NCI-H510A treated with DMSO at 0.1 percent for 48 hours (cell line): ENCODE measurements at places on chromosomes 7 and 10.

- DNase-seq, result no peak
Measured at GRCh38 chr10:121403527-121403926, 194.7 kb downstream of the FGFR2 start.

DNA sequence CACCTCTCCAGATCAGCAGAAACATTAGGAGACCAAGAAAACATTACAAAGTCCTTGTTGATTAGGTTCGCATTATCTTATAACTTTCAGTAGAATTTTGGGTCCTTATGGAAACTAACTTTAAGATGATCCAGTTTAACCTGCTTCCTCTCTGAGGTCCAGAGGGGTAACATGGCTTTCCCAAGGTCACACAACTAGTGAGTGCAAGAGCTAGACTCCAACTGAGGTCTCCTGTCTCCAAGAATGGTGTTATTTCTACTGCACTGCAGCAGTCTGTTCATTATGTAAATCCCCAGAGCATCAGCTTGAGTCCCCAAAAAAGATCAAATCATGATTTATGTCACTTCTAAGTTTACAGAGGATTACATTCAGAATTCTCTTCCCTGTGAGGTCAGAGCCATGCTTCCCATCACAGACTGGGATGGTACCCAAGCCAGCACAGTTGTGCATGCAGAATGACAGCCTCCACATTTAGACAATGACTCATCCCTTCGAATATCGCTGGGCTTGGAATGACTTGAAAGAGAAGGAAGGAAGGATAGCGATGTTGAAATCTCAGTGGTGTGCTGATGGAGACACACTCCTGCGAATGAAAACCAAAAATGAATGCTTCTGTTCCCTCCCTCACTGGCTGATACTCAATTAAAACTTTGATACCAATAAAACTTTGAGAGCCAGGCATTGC is 163.1 kb upstream of the PLXNA4 start:
- DNase-seq, result no peak

DNA sequence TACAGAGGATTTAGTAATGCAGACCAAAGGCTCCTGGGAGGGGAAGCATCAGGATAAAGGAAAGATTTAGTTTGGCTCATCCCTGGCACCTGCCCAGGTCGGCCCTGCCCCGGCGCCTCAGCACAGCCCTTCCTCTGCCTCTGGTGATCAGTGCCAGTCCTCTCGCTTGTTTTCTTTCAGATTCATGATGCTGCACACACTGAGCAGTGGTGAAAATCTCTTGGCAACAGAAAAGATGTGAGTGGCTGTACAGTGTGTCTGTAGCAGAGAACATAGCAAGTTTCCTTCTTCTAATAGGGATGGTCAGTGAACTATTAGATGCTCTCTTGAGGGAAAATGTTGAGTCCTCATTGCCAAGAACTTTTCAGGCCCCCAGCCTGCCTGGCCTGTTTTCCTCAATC is 994.1 kb downstream of the KCNMA1 start:
- DNase-seq, result no peak

- DNase-seq, result no peak
Measured at GRCh38 chr10:107133656-107134055, 30.9 kb downstream of the SORCS1 start.

DNA sequence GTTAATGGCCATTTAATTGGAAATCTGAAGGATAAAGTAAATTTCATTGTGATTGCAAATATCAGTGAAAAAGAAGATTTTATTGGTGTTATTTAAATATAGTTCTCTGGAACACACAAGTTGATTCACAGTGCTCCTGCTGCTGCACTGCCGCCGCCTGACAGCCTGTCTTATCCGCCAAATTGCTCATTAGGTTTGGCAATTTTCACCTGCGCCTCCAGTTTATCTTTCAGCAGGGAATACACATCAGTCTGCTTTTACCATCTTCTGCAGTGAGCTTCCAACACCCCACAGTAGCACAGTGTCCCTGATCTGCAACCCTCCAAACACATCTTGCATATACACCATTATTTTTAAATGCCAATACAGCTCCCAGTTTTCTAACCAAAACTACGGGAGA is 308.3 kb downstream of the PARD3 start:
- no peak for DNase-seq

- DNase-seq, result no peak
Measured at GRCh38 chr10:24259365-24260130, 50.6 kb downstream of the KIAA1217 start.

DNA sequence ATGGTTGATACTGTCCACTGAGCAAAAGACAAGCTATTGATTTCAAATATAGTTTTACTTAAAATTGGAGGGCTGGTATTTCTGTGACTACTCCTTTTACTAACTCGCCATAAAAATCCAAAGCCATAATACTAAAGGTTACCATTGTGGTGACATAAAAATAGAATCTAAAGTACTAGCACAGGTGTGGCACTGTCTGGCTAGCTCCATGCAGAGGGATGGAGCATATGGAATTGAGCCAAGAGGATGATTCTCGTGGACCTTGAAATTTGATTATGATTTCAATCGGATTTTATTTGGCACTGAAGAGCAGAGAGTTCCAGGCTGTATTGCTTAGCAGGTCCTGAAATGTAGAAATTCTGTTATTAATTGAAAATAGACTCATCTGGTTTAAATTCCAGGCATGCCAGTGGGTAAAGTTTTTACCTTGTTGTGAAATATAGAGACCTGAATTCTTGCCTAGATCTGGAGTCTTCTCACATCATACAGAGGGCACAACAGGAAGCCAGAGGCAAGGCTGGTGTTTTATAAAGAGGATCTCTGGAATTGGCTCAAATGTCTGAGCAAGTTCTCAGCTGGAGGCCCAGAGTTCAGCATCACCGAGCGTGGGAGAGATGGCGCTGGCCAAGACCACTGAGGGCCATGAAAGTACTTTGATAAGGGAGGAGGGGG is 29.9 kb upstream of the DLD start:
- no peak for DNase-seq

GRCh38 chr10:62635127-62635526 is 169.4 kb upstream of the ADO start:
- DNase-seq, result no peak

- DNase-seq, result peak; percentile 12
Measured at GRCh38 chr10:22999942-23000341, 72.1 kb downstream of the ARMC3 start.

- DNase-seq, result no peak
Measured at GRCh38 chr7:147207988-147208387, 1091.4 kb downstream of the CNTNAP2 start.

GRCh38 chr7:132635127-132635526 is 58.9 kb upstream of the PLXNA4 start:
- no peak for DNase-seq

DNA sequence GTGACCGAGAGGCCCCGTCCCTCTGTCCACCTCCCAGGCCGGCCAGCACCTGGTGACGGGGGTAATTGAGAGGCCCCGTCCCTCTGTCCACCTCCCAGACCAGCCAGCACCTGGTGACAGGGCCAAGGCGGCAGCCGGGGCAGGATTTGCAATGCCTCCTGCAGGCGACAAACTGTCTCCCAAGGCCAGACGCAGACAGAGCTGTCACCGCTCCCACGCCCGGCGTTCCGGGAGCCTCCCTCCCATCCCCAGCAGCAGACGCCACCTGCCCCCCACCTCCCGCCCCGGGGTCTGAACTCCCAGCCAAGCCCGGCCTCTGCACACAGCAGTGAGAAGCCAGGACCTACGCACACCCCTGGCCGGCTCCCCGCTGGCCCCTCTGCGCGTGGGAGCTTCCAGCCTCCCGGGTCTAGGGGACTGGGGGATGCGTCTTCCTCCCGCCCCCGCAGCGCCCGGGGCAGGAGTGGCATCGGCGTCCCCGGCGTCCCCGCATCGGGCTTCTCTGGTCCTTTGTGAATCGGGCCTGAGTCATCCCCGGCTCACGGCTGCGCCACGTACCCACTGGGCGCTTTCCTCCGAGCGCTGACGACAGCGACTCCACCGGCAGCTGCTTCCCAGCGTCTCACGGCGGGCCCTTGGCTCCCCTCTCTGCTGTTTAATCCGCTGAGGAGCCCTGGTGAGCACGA is 95.1 kb upstream of the DIP2C start:
- DNase-seq, result peak; percentile 5

DNA sequence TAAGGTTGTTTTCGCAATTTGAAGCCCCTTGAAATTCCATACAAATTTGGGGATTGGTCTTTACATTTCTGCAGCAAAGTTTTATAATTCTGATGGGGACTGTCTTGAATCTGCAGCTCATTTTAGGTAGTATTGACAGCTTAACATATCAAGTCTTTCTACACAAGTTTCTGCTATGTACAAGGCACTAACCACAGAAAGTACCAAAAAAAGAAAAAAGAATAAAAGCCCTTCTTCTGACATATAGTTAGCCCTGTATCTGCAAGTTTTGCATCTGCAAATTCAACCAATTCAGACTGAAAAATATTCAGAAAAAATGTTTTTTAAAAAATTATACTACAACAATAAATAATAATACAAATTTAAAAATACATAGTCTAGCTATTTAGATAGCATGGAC is 15.3 kb downstream of the POT1 start:
- DNase-seq, result no peak

- DNase-seq, result no peak
Measured at GRCh38 chr10:95837783-95838182, 70.0 kb upstream of the CC2D2B start.

GRCh38 chr7:84271543-84271942 is 77.0 kb upstream of the SEMA3A start:
- DNase-seq, result no peak

DNA sequence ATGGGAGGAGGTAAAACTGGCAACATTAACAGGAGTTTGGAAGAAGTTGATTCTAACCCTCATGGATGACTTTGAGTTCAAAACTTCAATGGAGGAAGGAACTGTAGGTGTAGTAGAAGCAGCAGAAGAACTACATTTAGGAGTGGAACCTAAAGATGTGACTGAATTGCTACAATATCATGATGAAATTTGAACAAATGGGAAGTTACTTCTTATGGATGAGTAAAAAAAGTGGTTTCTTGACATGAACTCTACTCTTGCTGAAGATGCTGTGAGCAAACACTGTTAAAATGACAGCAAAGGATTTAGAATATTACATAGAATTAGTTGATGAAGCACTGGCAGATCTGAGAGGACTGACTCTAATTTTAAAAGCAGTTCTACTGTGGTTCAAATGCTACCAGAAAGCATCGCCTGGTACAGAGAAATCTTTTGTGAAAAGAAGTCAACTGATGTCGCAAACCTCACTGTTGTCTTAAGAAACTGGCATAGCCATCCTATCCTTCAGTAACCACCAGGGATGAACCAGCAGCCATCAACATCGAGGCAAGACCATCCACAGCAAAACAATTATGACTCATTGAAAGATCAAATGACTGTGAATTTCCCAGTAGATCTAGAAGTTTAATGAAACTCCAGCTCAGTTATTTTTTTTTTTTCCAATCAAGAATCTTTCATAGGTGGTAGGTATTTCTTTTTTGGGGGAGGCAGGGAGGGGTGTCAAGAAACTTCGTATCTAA is 20.8 kb downstream of the BRAF start:
- DNase-seq, result no peak

DNA sequence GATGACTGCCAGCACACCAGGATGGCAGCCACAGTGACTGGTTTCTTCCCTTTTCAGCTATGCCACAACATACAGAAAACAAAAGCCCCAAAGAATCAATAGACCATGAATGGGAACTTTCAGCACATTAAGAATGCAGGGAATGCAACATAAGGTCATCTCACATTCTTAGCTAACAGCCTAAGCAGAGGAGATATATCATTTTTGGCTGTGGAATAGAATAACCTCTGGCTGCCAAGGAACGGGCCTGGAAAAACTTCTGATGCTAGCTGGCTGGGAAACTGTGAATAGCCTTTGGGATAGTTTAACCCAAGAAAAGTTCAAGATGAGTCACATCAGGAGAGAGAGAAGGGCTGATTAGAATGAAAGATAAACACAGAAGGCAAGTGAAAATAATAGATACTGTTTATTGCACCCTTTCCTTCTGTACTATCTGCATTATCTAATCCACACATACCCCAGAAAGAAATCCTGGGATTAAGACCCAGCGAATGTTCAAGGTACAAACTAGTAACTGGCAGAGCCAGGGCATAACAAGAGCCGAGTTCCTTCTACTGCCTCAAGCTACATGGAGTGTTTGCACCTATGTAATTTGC is 169.2 kb downstream of the SEMA3A start:
- no peak for DNase-seq

- DNase-seq, result no peak
Measured at GRCh38 chr7:101422356-101423195, 59.9 kb downstream of the COL26A1 start.

- no peak for DNase-seq
Measured at GRCh38 chr10:123136221-123136805, 543 bp downstream of the HMX3 start.

DNA sequence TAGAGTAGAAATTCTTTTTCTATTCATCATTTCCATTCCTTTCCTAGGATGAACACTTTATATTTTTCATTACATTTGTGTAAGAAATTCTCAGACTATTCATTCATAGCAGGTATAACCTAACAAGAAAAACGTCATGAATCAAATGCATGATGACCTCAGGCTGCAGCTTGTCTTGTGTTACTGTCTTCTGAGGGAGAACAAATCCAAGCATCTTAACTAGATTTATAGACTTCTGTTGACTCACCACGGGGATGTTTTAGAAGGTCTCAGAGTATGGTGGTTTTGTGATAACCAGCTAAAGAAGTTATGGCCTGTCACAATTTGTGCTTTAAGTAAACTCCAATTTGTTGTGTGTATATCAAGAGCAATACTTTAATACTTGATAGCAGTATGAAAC is 102.7 kb downstream of the ANKRD7 start:
- DNase-seq, result no peak

DNA sequence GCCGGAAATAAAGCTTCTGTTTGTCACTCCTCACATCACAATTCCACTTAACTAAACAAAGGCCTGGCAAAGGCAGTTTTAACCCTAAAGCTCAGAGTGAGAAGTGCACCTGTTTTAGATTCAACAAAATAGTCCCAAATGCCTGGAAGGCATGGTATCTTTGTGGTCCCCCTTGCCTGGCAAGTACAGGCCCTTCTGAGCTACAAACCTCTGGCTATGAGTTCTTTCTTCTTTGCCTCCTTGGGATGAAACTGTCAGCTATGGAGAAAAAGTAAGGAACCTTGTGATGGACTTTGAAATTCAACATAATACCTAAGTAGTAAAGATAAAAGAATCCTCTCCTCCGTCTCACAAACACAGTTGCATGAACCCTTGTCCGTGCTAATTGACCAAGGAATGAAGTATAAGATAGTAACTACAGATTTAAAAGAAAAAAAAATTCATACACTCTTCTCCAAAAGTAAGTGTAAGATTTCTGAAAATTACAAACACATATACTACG is 244.5 kb upstream of the ETV1 start:
- DNase-seq, result peak; percentile 12

- DNase-seq, result no peak
Measured at GRCh38 chr10:66629996-66630395, 295.8 kb upstream of the LRRTM3 start.

DNA sequence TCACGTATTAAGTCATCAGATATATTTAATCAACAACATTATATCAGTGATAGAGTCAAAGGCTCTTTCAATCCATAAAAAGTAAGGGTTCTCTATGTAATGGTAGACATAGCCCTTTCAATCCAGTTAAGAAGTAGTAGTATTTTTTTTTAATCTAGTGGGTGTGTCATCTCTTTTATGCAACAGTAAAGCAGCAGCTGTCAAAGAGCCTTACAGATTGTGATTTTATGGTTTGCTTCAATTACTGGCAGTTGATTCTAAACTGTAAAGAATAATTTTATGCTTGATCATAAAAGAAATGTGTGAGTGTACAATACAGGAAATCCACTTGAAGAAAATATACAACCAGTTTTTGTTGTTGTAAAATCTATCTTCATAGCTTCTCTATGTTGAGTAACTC is 902.6 kb upstream of the MBL2 start:
- no peak for DNase-seq

- no peak for DNase-seq
Measured at GRCh38 chr10:3495281-3495680, 289.7 kb downstream of the KLF6 start.
